Motor neuron (in vitro differentiated cells): ENCODE measurements at places on chromosomes 12 and 14. TPM values are rescaled to one million over a fixed set of nuclear protein-coding genes. Genes with fewer than 3 reads are reported as not detected.

DNA sequence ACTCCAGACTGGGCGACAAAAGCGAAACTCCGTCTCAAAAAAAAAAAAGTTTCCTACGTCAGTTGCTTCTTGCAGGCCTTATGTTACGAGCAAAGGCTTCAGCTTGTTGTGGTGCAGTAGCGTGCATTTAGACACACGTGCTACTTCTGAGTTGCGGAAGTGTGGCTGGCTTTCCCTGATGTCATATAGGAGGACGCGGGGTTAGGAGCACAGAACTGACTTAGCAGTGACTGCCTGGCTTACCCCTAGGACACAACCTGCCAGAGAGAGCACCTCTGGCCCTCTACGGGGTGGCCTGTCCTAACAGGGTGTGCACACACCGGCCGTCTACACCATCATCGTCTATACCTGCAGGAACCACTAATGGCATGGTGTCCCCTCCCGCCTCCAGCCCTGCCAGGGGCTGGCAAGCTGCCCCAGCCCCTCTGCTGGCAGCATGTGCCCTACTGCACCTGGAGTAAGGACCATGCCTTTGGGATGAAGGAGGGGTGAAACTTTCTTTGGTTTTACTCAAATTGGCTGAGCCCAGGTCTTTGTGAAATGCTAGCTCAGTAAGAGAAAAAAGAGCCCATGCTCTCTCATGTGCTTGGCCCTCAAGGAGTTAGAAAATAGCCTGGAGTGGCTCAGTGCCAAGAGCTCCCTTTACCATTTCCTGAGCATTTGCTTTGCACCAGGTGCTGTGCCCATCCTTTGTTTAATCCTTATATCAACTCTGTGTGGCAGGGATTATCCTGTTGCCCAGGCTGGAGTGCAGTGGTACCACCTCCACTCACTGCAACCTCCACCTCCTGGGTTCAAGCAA lies 1.7 kb upstream of the GPR68 start:
- no peak for ATAC-seq

- no peak for ATAC-seq
Observed at GRCh38 chr12:78085542-78086182, 255.0 kb downstream of the NAV3 start.

PLBD1 gene
- 0.63 and 0.90 TPM in 2 replicates for total RNA-seq

DNA sequence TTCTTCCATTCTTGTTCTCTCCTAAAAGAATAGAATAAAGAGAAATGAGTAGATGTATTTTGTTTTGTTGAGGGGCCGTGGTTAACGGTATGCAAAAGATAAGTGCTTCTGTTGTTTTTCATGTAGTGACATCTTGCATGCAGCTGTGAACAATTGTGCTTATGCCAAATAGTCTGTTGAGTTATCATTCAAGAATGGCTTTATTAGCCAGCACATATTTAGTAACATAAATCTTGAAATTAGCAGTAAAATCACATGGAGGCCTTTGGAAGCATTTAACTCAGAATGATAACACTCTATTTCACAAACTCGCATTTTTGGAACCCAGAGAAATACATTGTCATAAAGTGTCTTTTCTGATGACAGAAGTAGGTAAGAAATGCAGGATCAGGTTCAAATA lies 1772.0 kb upstream of the FLRT2 start:
- ATAC-seq, result no peak

- no peak for ATAC-seq
Observed at GRCh38 chr12:89436062-89436461, 83.8 kb upstream of the DUSP6 start.

- ATAC-seq, result no peak
Observed at GRCh38 chr12:115672506-115673080, 604.9 kb downstream of the MED13L start.

DNA sequence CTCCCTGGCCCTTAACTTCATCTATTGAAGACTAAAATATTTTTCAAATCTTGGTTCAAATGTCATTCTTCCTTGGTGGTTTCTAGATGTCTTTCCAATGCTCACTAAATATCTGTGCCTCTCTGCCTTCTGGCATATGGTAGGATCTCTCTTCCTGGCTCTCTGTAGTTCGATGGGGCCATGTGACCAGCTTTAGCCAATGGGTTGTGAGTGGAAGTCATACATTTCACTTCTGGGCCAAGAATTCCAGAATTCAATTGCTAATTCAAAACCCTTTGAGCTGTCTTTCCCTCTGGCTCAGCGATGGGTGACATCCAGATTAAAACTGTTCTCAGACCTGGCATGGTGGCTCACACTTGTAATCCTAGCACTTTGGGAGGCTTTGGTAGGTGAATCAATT lies 25.8 kb upstream of the CTDSP2 start:
- no peak for ATAC-seq

- no peak for ATAC-seq
Observed at GRCh38 chr12:59636945-59637691, 41.3 kb downstream of the SLC16A7 start.

DNA sequence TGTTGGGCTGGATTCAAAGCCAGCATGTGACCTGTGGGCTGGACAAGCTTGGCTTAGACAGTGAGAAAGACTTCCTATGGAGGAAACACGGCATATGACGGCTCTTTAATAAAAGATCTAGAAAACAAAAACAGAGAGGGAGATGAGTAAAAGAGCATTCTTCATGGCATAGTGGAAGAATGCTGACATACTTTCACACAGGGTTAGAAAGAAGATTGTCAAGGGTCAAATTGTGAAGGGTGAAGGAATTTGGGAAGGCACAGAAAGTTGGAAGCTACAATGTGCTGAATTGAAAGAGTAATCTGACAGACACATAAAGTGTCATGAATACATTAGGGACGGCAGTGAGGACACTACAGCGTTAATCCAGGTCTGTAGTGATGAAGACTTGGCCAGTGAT lies 63.4 kb downstream of the GALNT4 start:
- ATAC-seq, result peak; percentile 47

- peak; percentile 61 for ATAC-seq
Observed at GRCh38 chr14:64510825-64511671, 6.5 kb downstream of the ZBTB1 start.

DNA sequence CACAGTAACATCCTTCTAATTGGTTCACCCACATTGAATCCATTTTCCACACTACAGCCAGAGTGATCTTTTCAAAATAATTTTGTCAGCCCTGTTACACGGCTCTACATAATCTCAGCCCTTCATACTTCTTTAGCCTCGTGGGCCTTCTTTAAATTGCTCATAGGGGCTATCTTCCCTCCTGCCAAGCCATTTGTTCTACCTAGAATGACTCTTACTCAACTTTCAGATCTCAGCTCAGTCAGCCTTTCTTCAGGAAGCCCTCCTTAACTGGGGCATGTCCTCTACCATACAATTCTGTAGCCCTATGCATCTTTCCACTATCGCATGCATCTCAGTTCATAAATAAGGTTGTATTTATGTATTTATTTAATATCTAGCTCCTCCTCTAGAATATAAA lies 39.7 kb downstream of the CEP128 start:
- no peak for ATAC-seq

GRCh38 chr12:26247873-26248272 lies 52.5 kb downstream of the SSPN start:
- ATAC-seq, result no peak

DNA sequence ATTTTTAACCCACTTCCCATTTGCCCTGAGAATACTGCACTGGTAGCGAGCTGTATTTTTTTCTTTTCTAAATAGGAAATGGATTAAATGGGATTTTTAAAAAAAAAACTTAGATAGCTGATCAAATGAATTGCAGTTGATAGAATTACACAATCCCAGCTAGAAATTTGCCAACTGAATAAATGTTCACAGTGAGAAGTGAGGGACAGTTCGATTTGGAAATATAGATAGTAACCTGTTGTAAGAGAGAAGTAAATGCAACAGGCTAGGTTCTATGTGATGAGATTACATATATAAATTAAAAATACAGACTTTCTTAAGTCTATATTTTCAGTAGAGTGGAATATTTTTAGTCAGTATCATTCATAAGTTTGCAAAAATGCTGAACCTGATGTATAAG lies 48.1 kb upstream of the SMCO2 start:
- ATAC-seq, result no peak

PPM1H gene
- 13.7 and 21.3 TPM in 2 replicates for total RNA-seq

DNA sequence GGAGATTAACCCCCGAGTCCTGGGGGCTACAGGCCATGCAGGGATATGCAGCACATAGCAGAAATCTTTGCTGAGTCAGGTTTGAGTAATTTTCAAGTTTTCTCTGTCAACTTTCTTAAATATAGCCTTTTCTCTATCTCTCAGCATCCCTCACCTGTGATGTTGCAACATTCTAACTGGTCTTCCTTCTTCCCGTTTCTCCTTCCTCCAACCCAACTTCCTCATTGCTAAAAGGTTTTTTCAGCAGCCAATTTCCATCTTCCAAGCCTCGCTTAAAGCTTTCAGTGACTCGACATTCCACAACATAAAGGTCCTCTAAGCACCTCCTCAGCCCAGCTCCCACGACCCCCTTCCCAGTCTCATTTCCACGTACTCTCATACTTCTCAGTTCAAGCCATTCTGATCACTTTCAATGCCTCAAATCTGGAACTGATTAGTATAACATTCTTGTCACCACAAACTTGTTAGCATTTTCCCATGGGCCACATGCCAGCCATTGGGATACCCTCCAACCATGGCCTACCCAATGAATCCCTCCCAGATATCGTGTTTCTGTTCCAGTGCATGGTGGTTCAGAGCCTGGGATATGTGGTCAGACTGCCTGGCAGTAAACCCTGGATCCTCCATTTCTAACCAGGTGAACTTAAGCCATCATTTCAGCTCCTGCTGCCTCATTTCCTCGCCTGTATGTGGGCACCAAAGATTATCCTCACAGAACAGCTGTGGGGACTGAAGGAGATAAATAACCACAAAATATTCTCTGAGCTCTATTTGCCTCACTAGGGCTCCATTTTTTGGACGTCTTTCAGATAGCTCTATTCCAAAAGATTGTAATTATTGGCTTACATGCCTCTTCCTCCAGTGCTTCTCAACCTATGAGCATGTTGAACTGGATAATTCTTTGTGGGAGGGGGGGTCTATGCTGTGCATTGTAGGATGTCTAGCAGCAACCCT lies 65.8 kb downstream of the KCNK10 start:
- ATAC-seq, result no peak

DNA sequence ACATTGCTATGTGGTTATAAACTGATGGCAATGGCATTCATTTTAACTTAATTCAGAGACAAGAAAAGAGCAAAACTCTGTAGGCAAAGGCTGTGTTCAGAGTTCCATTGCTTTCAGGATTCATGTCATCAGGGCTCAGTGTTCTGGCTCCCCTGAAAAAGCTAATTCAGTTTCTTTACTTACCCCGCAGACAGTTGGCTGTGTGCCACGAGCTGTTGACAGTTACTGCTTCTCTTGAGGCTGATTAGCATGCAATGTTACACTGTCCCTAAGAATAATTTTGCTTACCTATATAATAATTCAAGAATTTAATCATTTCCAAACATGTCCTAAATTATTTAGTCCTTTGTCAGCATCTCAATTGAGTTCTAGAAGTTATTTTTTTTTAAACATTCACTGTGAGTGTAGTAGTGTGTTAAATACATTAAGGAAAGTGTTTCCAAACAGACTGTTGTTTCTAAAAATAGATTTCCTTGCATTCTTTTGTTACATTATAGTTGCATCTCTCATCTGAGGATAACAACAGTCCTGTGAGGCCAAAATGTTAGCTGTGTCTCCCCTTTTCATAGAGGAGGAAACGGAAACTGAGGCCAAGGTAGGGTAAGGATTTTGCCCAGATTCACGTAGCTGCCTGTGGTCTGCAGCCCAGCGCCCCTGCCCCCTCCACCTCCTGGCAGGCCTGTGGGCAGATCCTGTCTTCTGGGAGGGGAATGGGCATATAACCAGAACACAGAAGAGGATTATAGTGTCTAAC lies 98.6 kb downstream of the PELI2 start:
- peak; percentile 41 for ATAC-seq

GRCh38 chr12:31324116-31324844 lies 1.7 kb downstream of the SINHCAF start:
- ATAC-seq, result peak; percentile 46

DNA sequence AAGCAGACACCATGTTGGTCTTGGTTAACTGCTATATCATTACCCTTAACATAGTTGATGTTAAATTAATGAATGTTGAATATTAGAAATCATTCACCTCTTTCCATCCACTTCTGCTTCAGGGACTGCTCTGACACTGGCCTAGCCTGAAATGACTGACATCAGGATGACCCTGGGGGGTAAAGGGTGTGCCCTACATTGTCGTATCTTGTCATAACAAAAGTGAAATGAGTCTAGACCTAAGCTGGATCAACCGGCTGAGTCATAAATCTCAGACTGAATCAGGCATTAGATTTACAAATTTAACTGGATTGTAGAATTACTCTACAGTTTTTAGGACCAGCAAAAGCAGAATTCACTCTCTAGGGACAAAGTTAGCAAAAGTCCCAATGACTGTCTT lies 35.3 kb downstream of the KICS2 start:
- ATAC-seq, result no peak

GRCh38 chr14:52422650-52423356 lies 108.7 kb downstream of the PTGER2 start:
- ATAC-seq, result no peak

KRT73 gene
- 0.06 TPM in 1 of 2 replicates, not detected in the other for total RNA-seq

DNA sequence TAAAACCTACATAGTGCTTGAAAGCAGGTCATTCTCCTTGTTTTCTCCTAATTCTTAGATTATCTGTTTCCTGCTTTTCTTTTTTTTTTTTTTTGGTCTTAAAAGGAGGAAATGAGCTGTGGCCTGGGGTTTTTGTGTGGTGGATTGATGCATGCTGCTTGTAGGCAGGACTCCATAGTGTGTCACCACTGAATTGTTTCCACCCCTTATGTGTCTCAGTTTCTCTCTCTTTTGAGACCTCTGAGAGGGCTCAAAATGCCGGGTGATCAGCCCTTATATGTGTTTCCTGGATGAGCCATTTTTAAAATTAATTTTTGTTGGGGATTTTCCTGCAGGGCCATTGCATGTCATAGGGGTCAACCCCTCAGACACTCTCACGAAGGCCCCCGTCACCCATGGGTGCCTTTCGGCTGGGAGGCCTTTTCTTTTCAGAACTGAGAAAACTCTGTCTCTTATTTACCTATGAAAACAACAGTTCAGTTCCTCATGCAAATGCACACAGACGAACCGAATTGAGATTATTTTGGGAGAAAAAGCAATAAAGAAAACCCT lies 32.0 kb upstream of the LRRK2 start:
- no peak for ATAC-seq

- ATAC-seq, result no peak
Observed at GRCh38 chr14:99938376-99938775, 126.8 kb upstream of the EVL start.

GRCh38 chr12:6722863-6723262 lies 983 bp upstream of the COPS7A start:
- no peak for ATAC-seq

- peak; percentile 48 for ATAC-seq
Observed at GRCh38 chr12:124463341-124463921, 104.0 kb downstream of the NCOR2 start.

GRCh38 chr14:32495435-32495734 lies 166.3 kb downstream of the AKAP6 start:
- no peak for ATAC-seq

- no peak for ATAC-seq
Observed at GRCh38 chr14:75917322-75917945, 64.4 kb downstream of the TGFB3 start.
